H54 (cell line): ENCODE measurements at places on chromosomes 6 and 20.

DNA sequence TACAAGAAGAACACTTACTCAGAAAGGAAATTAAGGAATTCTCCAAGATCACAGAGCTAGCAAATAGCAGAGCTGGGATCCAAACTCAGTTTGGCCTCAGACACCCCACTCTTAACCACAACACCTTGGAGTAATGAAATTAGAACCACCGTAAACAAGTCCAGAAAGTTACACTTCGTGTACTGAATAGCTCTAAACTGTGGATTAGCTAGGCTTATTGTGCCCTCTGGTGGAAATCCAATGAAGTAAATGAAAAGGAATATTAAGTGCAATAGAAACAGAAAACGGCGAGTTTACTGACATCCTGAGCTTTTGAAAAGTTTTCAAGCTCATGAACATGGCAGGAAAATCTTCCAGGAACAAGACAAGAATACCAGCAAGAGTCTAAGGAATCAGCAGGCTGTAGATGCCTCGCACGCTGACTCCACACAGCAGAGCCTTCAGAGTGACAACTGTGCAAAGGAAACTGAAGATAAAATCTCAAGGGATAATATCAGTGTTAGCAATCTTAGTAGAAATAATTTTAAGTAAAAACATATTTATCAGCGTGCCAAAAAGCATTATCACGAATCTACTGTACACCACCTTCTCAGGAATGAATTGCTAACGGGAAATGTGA lies 34.6 kb downstream of the FBXO5 start:
- no peak for DNase-seq

- DNase-seq, result no peak
Measured at GRCh38 chr6:139594333-139594965, 220.0 kb upstream of the CITED2 start.

DNA sequence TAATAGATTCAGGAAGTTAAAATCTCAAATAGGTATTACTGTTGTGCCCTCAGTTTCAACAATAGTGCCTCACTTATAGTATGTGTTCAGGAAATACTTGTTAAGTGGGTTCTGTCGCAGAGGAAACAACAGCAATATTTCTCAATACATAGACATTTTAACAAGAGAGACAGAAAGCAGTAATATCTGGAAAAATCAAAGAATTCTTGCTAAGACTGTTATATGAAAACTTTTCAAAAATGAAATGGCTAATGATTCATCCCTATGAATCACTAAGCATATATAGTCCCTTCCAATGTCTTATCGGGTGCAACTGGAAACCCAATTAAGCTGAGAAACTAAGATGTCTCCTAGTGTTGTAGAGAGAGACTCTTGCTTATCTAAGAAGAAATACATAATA lies 668.9 kb downstream of the TFAP2A start:
- DNase-seq, result no peak

DNA sequence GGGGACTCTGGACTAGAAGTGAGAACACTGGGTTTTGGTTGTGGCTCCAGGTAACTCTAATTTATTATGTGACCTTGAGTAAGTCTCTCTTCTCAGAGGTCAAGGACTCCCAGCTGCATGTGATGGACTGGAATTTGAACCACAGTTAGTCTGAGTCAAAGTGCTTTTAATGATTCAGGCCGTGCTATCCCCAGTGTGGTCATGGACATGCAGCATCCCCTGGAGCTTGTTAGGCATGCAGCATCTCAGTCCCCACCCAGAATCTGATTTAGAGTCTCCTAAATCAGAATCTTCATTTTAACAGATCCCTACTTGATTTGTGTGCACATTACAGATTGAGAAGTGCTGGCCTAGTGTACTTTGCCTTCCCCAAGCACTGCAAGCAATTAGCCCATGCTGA lies 74.2 kb downstream of the TOX2 start:
- no peak for DNase-seq

- no peak for DNase-seq
Measured at GRCh38 chr20:61746781-61747180, 318.9 kb downstream of the TAF4 start.

- DNase-seq, result no peak
Measured at GRCh38 chr6:141123049-141123448, 1009.7 kb upstream of the GJE1 start.

DNA sequence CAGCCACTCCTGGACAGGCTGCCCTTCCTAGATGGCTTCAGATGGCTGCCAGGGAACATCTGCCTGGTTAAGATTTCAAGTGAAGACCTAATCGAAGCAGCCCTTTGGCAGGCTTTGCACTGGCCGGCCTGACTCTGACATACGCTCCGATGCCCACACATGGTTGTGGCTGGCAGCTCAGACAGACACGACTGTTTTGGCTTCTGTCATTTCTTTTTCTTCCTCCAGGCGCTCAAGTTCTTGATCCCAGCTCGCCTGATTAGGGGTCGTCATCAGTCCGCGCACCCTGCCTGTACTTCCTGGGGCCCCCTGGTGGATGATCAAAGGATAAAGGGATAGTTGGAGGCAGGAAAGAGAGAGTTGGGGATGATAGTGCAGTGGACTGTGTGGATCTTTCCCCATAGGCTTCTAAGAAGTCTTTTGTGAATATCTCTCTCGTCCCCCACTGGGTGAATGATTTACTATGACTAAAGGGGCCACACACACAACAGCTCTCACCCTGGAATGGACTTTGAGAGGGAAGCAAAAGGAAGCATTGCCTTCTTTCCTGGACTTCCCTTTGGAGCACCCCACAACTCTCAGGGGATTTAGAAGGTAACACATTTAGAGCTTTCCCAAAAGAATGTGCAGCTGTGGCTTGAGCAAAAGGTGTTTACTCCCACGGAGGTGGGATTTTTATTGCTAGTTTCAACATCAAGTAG lies 21.4 kb upstream of the TRAM2 start:
- no peak for DNase-seq

DNA sequence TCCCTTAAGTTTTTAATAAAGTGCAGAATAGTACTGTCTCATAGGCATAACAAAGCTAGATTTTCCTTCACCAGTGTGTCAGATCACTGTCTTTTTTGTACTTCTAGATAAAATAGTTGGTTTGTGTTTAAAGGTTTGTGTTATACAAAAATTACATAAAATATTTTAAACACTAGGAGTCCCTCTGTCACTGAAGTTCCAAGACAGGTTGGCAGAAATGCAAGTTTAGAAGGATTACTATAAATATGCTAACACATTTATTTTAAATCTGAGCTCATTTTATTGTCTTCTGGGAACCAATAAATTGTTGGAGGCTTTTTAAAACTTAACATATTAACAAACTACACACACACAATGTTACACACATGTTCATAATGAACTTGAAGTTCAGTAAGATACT lies 30.8 kb upstream of the RUNX2 start:
- DNase-seq, result no peak

GRCh38 chr6:41306187-41306854 lies 19.8 kb upstream of the TREM1 start:
- DNase-seq, result no peak

- DNase-seq, result no peak
Measured at GRCh38 chr6:26021001-26021349, 58.4 kb downstream of the TRIM38 start.

DNA sequence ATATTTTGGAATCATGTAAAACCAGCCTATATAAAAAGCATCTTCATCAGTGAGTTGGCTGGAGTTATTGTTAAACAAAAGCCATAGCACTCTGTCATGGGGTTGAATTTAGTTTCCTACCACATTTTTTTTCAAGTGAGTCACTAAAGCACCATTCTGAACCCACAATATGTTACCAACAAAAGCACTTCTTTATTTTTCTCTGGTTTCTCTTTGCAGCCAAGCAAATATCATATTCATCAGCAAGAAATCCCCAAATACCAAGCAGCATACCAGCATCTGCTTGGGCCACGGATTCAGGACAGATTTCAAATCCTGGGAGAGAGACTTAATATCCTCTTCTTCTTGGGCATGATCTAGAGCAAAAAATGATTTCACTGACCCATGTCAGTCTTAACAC lies 441.4 kb downstream of the BCKDHB start:
- DNase-seq, result no peak

DNA sequence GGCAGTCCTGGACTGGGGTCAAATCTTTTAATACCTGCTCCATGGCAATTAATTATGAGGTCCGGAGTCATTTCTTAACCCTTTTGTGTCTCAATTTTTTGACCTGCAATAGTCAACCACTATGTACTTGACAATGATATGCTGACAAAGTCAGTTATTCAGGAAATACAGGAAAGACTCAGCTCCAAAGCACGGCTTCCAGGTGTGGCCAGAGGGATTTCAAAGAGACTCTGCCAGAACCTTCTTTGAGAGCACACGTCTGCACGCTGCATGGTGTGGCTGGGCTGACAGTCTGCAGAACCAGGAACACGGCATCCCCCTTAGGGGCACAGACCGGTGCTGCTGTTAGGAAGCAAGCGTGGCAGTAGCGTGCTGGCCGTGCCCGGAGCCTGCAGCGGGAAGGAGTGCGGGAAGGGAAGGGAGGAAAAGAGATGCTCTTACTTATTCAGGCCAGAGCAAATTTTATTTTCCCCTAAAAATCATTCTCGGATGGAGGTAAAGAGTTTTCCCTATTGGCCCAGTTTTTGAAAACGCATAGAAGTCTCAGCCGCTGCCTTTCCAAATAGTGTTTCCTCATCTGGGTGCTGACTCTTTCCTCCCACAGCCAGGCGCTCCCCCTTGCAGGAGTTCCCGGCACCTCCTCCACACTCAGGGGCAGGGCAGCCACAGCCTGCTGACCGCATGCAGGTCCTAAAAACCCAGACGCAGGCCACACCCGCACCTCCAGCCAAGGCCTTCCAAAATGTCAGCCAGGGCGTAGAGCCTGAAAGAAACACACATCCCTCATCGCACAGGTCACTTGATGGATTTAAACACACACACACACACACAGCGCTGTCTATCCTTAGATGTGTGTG lies 187.4 kb upstream of the SNX9 start:
- DNase-seq, result no peak

- DNase-seq, result no peak
Measured at GRCh38 chr6:36355819-36356218, 19.1 kb upstream of the BNIP5 start.

- DNase-seq, result no peak
Measured at GRCh38 chr6:167791091-167791779, 35.5 kb upstream of the AFDN start.

- no peak for DNase-seq
Measured at GRCh38 chr6:71967436-71967835, 81.1 kb downstream of the RIMS1 start.

DNA sequence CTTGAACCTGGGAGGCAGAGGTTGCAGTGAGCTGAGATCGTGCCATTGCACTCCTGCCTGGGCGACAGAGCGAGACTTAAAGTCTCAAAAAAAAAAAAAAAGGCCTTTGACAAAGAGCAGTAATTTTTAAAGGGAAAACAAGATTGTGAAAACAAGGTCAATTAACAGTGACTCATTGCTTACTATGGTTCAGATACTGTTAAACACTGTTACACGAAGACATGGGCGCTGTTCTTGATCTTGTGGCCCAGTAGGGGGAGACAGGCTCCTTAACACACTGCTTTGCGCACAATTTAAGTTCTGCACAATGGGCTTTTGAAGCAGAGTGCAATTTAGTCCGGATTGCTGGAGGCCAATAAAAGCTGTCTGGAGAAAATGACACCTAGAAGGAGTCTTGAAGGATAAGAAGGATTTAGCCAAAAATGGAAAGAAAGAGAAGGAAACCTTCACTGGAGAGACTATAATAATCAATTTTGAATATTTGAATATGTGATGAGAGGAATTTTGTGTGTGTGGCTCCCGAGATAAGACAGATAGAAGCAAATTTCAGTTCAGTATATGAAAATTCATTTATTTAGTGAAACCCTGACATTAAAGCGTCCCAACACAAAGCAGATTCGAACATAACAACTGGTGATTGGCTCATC lies 6.0 kb upstream of the LATS1 start:
- DNase-seq, result no peak

- no peak for DNase-seq
Measured at GRCh38 chr6:137896647-137897046, 29.6 kb downstream of the TNFAIP3 start.

- peak; percentile 13 for DNase-seq
Measured at GRCh38 chr6:38391206-38391605, 248.5 kb downstream of the BTBD9 start.

- DNase-seq, result no peak
Measured at GRCh38 chr6:31737315-31737990, 1.1 kb upstream of the CLIC1 start.

DNA sequence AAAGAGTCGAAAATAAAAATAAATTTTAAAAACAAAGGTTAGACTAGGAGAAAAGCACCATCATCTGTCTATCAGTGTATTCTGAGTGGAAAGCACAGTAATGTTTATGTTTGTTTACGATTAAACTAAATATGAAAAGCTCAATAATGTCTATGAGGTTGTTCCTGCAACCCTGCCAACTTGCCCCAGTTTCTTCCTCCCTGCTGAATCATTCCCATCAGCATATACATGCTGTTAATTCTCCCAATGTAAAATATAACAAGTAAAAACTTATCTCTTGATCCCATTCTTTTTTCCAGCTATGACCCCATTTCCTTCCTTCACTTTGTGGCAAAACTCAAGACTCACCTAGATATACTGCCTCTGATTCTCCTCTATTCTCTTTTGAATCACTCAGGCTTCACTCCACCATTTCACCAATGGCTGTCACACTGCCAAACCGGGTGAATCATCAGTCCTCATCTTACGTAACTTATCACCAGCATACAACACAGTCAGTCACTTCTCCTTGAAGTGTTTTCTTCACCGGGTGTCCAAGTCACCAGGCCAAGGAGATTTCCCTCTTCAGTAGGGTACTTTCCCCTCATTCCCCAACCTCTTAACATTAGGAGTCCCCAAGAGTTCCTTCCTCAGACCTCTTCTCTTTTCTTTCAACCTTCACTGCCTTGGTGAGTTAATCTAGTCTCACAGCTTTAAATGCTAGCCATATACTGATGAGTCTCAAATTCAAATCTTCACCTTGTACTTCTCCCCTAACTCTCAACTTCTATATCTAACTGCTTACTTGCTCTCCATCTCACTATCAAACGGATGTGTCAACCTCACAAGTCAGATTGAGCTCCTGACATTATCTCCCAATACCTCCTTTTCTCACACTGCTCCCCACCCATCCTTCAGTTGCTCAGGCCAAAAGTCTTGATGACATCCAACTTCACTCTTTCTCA lies 6.2 kb downstream of the TMEM242 start:
- peak; percentile 39 for DNase-seq

DNA sequence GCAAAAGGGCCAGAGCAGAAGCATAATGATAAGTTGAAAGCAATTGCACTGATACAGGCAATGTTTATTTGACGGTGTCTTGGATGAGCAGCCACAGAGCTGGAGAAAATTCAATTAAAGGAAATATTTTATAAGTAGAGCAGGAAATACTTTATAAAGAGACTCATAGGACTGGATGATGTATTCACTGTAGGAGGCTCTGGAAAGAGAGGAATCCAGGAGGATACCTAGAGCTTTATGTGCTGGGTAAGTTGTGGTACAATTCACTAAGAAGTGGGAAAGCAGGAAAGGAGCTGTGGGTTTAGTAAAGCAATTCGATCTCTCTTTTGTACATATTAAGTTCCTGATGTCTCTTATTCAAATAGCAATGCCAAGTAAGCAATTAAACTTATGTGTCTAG lies 86.3 kb downstream of the C6orf118 start:
- no peak for DNase-seq
